WTC11 (cell line): ENCODE measurements at places on chromosomes 16 and 17.

DNA sequence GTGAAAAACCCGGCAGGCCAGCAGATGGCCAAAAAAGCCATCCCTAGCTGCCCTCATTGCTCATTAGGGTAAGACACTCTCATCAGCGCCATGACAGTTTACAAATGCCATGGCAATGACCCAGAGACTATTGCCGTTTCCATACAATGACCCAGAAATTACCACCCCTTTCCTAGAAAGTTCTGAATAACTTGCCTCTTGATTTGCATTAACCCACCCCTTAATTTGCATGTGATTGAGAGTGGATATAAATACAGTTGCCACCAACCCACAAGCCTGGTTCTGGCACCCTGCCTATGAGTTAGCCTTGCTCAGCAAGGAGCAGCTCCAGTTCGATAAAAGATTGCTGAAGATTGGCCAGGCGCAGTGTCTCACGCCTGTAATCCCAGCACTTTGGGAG is 16.1 kb upstream of the C16orf54 start:
- no peak for DNase-seq

- peak; percentile 8 for DNase-seq
These were observed 35.9 kb upstream of the CHMP6 start for GRCh38 chr17:80955671-80956280.

DNA sequence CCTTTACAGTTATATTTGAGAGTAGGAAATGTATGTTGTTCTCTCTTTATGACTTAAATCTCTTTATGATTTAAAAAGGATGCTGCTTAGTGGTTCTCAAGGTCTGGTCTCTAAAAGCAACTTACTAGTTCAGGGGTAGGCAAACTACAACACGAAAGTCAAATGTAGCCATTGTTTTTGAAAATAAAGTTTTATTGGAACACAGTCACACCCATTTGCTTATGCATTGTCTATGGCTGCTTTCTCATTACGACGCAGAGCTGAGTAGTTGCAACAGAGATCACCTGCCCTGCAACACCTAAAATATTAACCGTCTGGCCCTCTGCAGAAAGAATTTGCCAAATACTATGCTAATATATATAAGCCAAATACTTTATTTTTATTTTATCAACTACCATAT is 58.2 kb downstream of the HELZ start:
- no peak for DNase-seq

DNA sequence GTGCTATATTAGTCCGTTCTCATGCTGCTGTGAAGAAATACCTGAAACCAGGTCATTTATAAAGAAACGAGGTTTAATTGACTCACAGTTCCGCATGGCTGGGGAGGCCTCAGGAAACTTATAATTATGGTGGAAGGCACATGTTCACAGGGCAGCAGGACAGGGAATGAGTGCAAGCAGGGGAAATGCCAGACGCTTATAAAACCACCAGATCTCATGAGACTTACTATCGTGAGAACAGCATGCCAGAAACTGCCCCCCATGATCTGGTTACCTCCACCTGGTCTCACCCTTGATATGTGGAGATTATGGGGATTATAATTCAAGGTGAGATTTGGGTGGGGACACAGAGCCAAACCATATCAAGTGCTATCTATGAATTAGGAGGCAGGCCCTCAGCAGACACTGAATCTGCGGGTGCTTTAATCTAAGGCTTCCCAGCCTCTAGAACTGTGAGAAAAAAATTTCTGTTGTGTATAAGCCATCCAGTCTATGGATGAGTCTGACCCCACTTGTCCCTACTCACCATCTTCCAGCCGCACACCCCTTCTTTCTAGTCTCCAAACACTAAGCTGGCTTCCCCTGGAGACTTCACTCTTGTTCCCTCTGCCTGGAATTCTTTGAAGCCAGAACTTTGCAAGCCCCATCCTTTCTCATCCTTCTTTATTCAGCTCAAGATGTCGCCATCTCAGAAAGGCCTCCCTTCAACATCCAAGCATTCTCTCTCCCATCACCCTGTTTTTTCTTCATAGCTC is 772 bp upstream of the NUP93 start:
- DNase-seq: no peak

- DNase-seq: no peak
These were observed 5.0 kb downstream of the SGCA start for GRCh38 chr17:50170662-50171370.

DNA sequence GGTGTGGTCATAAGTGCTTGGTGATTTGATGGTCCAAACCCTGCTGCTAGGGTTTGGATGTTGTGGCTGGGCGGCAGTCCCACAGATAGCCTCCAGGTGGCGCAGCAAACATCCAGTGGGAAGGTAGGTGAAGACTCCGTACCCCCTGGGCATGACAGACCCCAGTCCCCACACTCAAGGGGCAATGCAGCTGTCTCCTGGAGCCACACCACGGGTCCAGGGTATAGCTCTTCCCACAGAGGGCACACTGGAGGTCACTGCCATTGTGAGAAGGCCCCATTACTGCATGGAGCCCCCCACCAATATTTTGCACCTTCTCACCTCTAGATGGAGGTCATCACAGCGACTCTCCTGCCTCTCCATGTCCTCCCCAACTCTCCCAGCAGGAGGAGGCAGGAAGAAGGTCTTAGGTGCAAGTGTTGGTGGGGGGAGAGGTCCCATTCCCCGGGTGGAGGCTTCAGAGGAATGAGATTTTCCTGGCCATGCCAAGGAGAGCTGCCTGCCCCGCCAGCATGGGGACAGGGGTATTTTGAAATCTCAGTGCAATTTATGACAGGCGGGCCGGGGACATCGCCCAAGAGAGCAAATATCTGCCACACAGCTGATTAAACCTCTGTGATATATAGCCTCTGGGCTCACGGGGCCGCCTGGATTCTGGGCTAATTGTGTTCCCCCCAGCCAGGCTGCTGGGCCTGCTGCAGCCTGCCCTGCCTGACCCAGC is 17.1 kb upstream of the C17orf113 start:
- peak; percentile 92 for DNase-seq

GRCh38 chr16:77775911-77776909 is 12.2 kb upstream of the VAT1L start:
- no peak for DNase-seq

- DNase-seq: no peak
These were observed 18.2 kb upstream of the BHLHA9 start for GRCh38 chr17:1251866-1252608.

DNA sequence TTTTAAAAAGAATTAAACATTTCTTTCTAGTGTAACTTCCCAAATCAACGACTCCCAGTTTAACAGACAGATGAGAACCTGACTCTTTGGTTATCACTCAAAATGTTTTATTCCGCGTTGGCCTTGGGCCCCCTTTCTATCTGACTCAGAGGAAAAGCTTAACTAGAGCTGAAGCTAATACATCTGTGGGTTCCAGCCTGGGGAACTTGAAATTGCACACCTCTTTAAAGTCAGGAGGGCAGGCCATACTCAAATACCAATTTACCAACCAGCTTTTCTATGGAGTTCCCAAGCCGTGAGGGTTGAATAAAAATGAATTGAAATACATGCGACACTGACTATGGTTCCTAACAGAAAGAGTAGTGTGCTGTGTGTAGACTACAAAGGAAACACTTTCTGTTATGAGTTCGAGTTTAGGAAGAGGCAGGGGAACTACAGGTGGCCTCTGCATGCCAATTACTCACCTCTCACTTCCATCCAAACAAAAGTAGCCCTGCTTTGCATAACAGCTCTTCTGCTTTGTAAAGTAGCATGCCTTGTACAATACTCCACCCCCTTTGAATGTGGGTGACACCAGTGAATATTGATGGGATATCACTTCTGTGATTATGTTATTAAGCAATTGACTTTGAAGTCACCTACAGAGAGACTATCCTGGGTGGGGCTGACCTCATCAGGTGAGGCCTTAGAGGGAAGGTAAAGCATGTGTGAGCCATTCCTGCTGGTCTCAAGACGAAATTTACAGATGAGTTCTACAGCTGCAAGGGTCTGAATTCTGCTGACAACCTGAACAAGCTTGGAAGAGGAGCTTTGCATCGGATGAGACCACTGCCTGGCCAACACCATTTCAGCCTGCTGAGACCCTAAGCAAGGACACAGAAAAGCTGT is 92.1 kb downstream of the WDR59 start:
- DNase-seq: no peak

DNA sequence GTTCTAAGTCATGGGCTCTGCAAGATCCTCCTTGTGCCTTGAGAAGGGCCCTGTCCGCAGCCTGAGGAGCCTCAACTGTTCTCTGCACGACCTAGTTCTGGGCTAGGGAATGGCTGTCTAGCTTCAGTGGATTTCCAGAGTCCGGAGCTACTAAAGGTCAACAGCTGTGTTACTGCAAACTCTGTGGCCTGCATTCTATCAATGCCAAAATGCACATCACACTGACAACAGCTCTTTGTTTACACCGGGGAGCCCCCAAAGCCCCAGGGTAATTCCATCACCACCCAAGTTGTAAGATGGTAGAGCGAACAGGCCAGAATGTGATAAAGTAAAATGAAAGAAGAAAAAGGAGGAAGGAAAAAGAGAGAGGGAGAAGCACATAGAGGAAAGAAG is 610.2 kb downstream of the MAF start:
- DNase-seq: no peak

DNA sequence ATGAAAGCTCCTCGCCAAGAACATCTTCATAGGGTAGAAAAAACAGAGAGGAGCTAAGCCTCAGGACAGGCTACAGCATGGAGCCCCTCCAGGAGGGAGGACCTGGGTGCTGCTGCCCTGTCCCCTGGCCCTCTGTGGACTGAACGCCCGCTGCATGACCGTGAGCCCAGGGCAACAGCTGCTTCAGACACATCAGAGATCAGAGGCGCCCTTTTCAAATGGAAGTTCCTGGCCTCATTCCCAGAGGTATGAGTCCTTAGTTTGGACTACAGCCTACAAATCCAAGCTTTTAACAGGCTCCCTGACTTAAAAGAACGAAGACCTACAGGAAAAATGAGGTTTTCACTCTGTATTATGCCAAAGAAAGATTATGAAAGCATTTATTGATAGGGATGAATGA is 48.5 kb downstream of the ZNF18 start:
- no peak for DNase-seq

- DNase-seq: no peak
These were observed 17.4 kb downstream of the SYT17 start for GRCh38 chr16:19185510-19185851.

- DNase-seq: no peak
These were observed 36.0 kb downstream of the TVP23A start for GRCh38 chr16:10782628-10783027.

DNA sequence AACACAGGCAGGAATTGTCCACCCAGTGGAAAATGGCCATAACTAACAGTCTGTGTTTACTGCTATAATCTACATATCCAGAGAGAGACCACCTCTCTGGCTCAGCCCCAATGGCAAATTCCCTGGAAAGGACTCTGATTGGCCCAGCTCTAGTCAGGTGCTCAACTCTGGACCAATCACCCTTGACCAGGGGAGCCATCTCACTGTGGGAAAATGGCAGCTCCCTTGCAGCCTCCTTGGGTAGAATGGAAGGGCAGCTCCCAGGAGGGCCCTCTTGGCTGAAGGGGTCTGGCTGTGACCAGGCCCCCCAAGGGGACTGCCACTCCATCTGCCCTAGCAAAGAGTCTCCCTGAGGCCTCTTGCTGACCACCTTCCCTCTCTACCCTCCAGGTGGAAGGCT is 3.1 kb downstream of the ALOX15B start:
- no peak for DNase-seq

DNA sequence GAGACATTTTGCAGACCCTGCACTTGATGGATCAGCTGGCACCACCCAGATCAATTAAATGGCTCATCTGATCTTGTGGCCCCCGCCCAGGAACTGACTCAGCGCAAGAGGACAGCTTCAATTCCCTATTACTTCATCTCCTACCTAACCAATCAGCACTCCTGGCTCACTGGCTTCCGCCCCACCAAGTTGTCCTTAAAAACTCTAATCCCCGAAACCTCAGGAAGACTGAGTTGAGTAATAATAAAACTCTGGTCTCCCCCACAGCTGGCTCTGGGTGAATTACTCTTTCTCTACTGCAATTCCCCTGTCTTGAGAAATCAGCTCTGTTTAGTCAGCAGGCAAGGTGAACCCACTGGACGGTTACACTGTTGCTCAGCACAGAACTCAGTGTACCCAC is 23.6 kb downstream of the SPPL2C start:
- no peak for DNase-seq

- DNase-seq: peak; percentile 55
These were observed 91.4 kb upstream of the FA2H start for GRCh38 chr16:74865922-74866598.

- DNase-seq: no peak
These were observed 21.5 kb downstream of the SP2 start for GRCh38 chr17:47917581-47917980.

- no peak for DNase-seq
These were observed 108.8 kb upstream of the HSBP1 start for GRCh38 chr16:83698964-83699363.

DNA sequence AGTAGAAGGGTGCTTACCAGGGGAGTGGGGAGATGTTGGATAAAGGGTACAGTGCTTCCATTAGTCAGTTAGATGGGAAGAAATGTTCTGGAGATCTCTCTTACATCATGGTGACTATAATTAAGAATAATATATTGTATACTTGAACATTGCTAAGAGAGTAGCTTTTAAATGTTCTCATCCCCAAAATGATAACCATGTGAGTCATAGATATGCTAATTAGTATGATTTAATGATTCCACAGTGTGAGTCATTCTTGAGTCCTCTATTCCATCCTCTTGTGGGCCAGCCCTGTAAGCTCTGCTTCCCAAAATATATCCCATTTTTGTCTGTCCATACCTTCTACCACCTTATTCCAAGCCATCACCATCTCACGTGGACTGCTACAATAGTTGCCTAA is 80.6 kb upstream of the CDH11 start:
- DNase-seq: no peak

DNA sequence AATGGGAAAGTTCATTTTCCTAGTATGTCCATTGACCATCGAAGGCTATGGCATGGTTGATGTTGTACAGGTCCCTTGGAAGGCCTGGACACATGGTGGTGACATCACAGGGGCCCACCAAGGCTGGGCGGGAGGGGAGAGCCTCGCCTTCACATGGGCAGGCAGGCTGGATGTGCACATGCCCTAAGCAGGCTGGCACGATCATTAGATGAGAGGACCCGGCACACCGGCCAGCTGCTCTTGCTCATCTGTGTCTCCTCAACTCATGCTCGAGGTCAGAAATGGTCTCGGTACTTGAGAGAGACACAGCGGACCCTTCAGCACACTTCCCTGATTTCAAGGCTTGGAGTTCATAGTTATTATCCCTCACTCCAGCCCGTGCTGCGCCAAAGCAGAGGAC is 416.9 kb upstream of the ZFHX3 start:
- DNase-seq: no peak

DNA sequence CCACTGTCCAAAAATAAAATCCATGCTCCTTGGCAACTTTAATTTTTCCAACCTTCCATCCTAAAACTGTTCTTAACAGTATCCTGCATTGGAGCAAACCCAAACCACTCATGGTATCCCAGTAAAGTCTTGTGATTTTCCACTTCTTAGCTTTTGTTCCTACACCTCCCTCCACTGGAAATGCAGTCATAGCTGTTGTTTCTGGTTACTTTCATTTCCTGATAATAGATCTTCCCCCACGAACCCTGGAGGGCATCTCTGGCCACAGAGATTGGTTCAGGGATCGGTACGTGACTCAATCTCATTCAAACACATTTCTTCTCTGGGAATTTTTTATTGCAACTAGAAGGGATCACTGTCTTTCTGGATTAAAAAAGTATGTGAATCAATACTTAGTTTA is 276.0 kb downstream of the GRIN2A start:
- no peak for DNase-seq
